ENCODE measurements at places on chromosomes 2 and 18.

DNA sequence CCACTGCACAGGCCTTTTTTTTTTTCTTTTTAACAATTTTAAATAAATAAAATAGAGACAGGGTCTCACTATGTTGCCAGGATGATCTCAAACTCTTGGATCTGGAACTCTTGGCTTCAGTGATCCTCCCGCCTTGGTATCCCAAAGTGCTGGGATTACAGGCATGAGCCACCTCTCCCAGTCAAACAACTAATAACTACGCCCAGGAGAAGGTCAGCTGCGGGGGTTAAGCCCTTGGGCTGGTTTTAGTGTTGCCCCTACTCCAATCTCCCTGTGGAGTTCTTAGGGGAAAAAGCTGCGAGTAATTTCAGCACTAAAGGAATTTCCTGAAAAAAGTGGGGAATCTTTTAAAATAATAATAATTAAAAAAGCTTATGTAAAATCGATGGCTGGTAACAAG, 96.4 kb upstream of the XPO1 start:
- DNase-seq, result no peak

GRCh38 chr2:219171231-219171651, 1.4 kb upstream of the SLC23A3 start:
- no peak for DNase-seq

GRCh38 chr2:239256350-239256743, 144.5 kb downstream of the HDAC4 start:
- DNase-seq, result no peak

- no peak for DNase-seq
Measured at GRCh38 chr18:27964811-27965210, 212.1 kb downstream of the CDH2 start.

GRCh38 chr2:128643221-128644065, 324.8 kb upstream of the HS6ST1 start:
- no peak for DNase-seq

DNA sequence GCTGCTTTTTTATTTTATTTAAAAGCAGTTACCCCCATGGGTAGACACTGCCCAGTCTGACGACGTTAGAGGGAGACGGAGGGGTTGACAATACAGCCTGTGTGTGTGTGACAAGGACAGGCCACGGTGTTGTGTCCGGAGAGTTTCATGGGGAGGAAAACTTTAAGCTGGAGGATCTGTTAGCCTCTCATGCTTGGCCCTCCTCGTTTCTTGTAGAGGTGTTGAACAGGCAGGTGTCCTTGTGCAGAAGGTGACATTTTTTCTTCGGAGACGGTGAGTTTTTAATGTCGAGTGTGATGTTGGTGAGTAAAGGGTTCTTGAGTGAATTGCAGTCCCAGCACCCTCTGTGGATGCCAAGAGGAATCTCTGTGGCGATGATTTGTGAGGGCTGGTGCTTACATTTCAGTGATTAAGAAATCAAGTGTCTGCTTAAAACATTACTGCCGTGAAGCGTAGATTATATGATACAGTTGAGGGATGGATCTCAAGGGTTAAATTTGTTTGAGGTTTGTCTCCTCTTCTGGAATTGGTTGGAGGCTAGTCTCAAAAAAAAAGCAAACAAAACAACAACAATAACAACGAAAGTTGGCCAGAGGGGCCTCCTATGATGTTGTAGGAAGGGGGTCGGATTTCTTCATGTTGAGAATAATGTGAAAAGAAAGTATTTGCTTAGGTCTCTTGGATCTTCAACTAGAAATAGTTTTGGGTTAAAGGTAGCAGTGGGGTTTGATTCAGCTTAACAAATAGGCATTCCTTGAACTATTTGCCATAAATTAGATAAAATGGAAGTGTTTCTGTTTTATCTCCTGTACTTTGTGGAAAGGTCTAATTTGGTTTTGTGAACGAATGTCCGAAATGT, 1.6 kb downstream of the NCOA1 start:
- no peak for DNase-seq

- no peak for DNase-seq
Measured at GRCh38 chr18:58398648-58399398, 230.1 kb downstream of the ALPK2 start.

- DNase-seq, result no peak
Measured at GRCh38 chr18:36250827-36251226, 46.7 kb upstream of the FHOD3 start.

GRCh38 chr2:193253014-193253530, 1058.3 kb upstream of the TMEFF2 start:
- DNase-seq, result no peak

GRCh38 chr2:159882130-159882745, 84.2 kb upstream of the CD302 start:
- DNase-seq, result no peak

GRCh38 chr2:174771631-174772471, 7.6 kb upstream of the CHRNA1 start:
- DNase-seq, result peak; percentile 50

- no peak for DNase-seq
Measured at GRCh38 chr2:232441147-232441651, 14.8 kb upstream of the ALPI start.

DNA sequence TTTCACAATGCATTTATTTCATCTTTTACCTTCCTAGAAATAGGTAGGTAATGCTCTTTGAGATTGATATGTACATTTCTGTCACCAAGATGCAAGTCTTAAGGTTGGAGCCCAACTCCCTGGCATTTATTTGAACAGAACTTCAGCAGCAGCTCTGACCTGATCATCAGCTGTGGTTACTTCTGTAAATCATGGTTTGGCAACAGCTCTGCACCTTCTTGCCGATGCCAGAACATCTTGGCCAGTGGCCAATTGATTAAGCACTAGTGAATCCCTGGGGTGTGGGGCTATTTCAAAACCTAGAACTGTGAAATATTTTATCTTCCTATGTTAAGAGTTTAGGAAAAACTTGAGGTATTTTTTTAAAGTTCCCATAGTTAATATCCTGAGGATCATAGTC, 124.8 kb upstream of the NYAP2 start:
- peak; percentile 75 for DNase-seq

Data from NCI-H2029 (cell line).